NCI-H1436 (cell line): ENCODE measurements at places on chromosomes 4 and X.

- DNase-seq, result no peak
Observed at GRCh38 chr4:54843106-54843505, 185.3 kb downstream of the KIT start.

- no peak for DNase-seq
Observed at GRCh38 chr4:48681856-48682255, 98.2 kb downstream of the FRYL start.

DNA sequence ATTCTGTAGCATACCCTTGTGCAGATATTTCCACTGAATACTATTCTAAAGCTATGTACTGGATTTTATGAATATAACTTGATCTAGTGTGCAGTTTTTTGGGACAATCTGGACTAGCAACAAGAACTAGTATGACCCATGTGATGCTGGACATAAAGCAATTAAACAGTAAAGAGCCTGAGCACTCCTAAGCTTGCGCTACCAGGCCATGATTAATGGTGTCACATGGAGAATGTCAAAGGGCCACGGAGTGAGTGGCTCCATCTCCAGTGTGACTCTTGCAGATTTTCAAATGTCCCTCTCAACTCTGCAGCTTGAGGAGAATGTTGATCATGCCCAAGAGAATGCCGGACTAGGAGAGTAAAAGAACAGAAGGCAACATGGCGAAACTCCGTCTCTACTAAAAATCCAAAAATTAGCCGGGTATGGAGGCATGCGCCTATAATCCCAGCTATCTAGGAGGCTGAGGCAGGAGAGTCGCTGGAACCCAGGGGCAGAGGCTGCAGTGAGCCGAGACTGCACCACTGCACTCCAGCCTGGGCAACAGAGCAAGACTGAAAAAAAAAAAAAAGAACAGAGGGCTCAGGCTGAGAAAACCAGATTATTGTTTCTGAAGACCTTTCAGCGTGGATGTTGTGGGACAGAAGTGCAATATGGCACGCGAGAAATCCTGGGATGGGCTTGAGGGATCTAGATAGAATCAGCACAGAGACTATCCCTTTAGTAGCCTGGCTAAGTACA lies 45.0 kb downstream of the TIGD2 start:
- DNase-seq, result no peak

DNA sequence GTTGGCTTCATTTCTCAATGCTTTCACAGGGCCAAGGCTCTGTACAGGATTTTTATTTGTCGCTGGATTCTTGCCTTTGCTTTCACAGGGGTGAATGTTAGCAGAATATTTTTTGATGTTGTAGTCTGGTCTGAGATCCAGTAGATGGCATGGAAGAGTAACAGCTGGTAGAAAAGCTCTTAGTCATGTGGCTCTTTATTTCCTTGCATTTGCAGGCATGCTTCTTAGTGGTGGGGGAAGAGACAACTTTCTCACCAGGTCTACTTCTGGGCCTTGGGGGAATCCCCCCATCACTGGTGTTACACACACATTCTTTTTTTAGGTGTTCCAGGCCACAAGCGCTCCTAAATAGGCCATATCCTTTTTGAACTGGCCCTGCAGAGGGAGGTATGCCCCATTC lies 58.2 kb upstream of the DKK2 start:
- no peak for DNase-seq

DNA sequence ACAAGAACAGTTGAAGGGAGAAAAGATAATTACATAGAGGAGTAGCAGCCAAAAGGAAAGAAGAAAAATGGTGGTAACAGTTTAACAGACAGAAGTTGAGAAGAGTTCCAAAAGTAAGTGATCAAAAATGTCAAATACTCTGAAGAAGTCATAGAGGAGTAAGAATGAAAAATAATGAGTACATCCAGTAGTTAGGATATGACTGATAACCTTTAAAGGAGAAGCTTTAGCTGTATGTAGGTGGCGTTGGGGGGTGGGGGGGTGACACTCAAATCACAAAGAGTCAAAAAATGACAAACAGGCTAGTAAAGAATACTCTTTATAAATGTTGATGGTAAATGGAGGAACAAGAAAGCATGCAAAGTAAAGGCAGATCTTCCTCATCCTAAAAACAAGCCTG lies 40.6 kb downstream of the RAB33A start:
- no peak for DNase-seq

GRCh38 chrX:12118134-12118533 lies 20.1 kb upstream of the FRMPD4 start:
- no peak for DNase-seq

GRCh38 chr4:175071123-175071522 lies 153.0 kb downstream of the ADAM29 start:
- DNase-seq, result no peak

DNA sequence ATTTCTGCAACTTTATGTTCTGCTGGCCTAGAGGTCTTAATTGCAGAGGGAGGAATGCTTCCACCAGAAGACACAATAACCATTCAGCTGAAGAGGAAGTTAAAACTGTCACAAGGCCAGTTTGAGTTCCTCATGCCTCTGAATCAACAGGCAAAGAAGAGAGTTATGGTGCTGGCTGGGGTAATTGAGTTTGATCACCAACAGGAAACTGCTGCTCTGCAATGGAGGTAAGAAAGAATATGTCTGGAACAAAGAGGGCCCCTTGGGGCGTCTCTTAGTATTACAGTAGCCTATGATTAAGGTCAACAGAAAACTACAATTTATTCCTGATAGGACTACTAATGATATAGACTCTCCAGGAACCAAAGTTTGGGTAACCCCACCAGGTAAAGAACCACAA lies 744.0 kb downstream of the FSTL5 start:
- DNase-seq, result no peak

DNA sequence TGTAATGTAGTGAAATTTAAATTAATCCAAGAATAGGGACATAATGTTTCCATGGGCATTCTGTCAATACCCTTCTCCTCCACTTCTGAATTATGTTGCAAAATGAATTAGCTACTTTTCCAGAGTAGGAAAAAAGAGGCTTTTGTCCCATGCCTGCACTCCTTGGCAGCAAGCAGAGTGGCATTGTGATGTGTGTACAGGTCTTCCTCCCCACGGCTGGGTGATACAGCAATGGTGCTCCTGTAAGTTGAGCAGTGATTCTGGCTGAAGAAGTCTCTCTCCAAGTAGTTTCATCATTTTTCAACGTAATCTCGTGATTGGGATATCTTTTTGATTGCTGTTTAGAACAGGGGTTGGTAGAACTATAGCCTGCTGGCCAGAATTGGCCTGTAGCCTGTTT lies 59.9 kb downstream of the KIT start:
- DNase-seq, result no peak

GRCh38 chrX:45903781-45904201 lies 641.4 kb downstream of the ZNF674 start:
- no peak for DNase-seq

DNA sequence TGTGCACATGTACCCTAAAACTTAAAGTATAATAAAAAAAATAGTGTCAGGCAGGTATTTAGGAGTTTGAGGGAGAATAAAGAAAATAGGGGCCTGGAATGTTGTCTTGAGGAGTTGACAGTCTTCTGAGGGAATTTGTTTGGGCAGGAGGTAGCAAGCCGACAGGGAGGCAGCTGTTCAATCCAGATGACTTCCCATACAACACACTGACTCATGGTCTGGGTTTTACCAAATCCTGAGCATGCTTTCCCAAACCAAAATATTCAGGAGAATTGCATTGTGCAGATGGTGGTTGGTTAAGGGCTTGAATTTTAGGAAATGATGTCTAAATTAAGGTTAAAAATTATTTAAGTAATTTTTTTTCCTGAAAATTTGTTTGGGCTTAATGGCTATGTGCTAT lies 430.0 kb downstream of the INPP4B start:
- no peak for DNase-seq

- no peak for DNase-seq
Observed at GRCh38 chr4:106222548-106222947, 93.5 kb downstream of the TBCK start.

- no peak for DNase-seq
Observed at GRCh38 chrX:53223068-53223693, 1.8 kb downstream of the KDM5C start.

DNA sequence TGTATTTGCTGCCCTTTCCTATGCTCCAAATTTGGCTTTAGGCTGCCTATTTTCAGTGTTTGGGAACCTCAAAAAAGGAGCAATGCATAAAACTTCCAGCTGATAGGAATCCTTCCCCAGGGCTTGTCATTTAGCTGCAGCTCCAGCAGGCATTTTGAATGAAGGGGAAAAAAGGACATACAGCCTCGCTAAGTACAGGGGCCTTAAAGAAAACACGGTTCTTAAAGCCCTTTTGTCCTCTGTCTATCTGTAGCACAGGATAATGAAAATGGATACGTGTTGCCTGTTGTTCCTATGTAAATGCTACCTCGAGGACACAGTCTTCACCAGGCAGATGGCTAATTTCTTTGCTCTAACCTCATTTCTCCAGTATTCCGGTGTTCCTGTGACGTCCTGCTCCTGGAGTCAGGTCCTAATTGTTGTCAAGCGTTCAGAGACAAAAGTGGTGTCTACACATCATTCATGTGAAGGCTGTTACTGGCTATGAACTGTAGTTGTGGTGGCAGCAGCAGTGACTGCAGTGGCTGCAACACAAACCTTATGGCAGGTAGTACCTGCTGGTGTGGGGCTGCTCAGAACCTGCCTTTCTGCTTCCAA lies 117.4 kb downstream of the MGST2 start:
- DNase-seq, result no peak

DNA sequence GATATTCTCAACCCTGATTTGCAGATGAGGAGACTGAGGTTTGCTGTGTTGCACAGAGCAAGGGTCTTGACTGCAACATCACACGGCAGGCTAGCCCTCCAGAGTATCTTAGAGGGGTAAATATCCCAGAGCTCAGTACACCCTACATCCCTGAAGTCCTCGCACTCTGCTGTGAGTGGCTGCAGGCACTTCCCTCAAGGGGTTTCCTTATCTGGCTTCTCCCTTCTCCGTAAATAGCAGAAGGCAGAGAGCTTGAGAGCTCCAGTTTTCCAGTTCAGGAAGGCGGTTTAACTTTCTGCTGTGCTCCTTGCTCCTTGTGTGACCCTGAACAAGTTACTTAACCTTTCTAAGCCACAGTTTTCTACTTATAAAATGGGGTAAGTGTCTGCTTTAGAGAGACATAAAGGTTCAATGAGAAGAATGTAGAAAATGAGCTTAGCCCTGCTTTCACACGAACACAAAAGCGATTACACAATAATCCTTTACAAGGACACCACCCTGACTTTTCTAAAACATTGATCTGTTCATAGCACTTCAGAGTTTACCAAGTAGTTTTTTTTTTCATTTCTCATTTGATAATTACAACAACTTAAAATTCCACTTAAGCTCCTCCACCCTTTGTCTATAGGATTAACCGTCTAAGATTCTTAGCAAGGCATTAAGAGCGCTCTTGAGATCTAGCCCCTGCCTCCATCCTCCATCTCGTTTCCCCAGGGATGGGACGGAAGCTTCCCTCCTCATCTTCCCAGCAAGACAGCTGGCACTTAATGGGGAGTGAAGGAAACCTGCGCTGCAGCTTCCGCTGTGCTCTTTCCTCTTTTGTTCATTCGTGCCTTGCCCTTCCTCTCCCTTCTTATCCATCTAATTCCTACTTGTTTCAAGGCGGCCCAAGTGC lies 68.4 kb downstream of the TAPT1 start:
- no peak for DNase-seq

DNA sequence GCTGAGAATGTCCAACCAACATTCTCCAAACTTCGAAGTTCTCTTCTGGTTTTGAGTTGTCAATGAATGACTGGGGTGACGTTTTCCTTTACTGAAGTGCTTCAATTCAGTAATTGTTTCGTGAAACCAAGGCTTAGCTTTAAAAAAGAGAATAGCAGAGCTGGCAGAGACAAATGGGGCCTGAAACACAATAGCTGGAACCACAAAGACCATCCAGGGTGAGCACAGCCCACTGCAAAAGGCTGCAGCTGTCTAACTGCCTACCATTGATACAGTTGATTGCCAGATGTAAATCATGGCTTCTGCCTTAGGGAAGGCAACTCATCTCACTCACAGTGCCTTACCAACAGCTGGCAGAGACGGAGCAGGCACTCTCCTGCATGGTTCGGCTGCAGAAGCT lies 78.7 kb upstream of the ZNF518B start:
- no peak for DNase-seq

DNA sequence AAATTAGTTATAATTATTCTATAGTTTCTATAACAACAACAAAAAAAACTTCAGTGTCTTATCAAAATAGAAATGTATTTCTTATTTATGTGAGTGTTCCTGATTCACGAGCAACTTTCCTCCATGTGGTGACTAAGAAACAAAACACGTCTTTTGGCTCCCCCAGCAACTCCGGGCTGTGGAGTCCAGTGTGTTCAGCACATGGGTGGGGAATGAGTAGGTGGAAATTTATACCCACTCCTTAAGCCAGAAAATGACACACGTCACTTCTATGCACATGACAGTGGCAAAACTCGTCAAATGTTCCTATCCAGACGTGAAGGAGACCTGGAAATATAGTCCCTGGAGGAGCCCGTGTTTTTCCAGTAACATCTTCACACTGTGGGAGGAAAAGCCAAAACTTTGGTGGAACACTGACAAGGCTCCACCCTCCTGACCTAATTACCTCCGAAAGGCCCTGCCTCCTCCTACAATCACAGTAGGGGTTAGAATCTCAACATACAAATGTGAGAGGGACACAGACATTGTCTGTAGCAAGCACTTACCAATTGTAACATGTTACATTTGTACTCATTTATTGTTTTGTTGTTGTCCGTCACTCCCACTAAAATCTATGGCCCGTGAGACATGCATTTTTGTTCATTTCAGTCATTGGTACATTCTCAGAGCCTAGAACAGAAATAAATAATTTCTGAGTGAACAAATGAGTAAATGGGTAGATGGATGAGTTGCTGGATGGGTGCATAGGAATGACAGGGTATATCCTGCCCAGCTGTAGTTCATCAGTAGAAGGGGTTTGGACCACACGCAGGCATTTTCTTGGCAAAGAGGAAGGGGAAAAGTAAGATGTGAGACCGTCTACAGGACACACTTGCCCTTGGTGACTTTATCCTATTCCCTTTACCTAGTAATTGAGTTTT lies 605.8 kb upstream of the TENM3 start:
- DNase-seq, result no peak

DNA sequence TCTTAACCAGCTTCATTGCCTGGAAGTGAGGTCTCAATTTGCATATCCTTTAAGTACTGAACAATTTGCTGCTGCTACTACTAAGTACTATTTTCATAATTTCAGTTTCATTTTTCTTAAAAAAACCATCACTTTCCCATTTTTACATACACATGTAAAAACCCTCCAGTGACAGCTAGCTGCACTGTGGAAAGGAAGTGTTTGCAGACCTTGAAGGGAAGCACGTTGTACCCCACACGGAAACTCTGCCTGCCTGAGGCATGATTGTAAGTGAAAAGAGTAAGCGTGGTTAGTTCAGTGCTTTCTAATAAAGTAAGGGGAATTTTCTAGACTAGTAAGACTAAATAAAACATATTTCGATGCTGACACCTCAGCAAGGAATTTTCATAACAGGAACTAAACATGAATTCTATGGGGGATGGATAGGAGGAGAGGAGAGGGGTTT lies 103.6 kb downstream of the RAPGEF2 start:
- no peak for DNase-seq

- no peak for DNase-seq
Observed at GRCh38 chr4:86810847-86811246, 38.3 kb downstream of the SLC10A6 start.

- DNase-seq, result no peak
Observed at GRCh38 chrX:2701600-2701999, 10.5 kb downstream of the CD99 start.
